Left kidney (tissue), 8 donors: ENCODE measurements at places on chromosomes 7 and 10. TPM values are rescaled to one million over a fixed set of nuclear protein-coding genes. Genes with fewer than 3 reads are reported as not detected.

MOGAT3 gene
- 0.90 TPM for polyA plus RNA-seq

DNA sequence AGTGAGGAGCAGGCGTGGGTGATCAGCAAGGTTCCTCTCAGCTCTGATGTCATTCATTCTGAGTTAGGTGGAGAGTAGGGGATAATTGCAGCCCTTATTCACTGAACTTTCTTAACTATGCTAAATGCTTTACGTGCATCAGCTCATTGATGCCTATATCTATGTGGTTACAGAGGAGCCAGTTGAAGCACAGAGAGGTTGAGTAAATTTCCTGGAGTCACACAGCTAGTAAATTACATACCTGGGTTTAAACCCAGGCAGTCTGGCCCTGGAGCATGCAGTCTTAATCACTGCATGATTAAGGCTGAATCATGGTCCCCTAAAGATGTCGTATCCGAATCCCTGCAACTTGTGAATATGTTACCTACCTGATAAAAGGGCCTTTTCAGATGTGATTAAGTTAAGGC is 99.6 kb downstream of the GRK5 start:
- no peak for DNase-seq

CADPS2 gene
- 51.3 TPM for polyA plus RNA-seq

STRIP2 gene
- 5.7 TPM for polyA plus RNA-seq

ABCC2 gene
- 15.2 TPM for polyA plus RNA-seq

DNA sequence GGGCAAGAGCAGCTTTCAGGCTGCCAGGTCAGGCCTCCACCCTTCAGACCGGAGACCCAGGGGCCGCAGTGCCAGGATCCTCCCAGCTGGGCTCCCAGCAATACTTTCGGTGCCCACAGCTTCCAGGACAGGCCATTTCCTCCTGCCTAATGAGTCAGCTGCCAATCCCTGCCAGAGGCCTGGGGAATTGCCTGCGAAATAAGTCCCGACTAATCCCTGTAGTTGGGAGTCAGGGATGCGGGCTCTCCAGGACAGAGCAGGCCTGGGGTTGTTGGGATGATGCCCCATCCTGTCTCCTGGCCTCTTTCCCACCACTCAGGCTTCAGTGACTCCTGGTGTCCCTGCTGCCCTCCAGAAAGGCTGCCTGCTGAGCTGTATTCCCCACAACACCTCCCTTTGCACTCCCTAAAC is 143.5 kb upstream of the UNC5B start:
- no peak for DNase-seq
